ENCODE measurements at places on chromosomes 16 and 17.
A peak's percentile ranks its signal among the peaks of the same experiment; 100 is the strongest.

DNA sequence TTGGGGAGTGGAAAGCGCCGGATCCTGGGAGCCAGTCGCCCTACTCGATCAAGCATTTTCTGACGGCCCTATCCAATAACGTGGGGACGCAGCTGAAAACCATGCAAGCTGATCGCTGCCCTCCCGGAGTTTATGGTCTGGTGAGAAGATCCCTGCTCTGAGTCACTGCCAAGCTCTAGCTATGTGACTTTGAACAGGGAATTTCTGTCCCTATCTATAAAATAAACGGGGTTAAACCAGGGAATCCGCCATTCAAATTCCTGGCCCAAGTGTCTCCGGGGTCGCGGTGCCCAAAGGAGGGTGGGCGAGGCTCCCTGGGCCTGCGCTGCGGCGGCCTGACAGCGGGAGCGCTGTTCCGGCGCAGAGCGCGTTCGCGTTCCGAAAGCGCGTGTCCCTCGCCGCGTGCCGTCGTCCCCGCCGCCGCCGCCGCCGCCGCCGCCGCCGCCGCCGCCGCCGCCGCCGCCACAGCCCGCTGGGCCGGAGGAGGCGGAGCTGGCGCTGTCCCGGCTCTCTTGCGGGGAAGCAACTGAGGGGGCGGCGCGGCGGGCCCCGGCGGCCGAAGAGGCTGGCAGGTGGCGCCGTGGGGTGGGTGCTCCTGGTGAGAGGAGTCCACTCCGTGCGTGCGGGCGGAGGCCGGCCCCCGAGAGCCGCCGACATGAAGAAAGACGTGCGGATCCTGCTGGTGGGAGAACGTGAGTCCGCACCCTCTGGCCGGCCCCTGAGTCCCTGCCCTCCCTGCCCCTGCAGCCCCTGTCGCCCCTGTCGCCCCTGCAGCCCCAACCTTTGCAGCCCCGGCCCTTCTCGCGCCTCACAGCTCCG, at the start of gene RHOT1:
Gene RHOT1, plus strand, starts transcription at position 465 of the 819 bp plus-strand sequence. Its CDS starts 191 bp downstream, at position 656.
- DNase-seq: peak; percentile 55

- no peak for DNase-seq
Observed at GRCh38 chr16:64077242-64077641, 1044.6 kb downstream of the CDH11 start.

DNA sequence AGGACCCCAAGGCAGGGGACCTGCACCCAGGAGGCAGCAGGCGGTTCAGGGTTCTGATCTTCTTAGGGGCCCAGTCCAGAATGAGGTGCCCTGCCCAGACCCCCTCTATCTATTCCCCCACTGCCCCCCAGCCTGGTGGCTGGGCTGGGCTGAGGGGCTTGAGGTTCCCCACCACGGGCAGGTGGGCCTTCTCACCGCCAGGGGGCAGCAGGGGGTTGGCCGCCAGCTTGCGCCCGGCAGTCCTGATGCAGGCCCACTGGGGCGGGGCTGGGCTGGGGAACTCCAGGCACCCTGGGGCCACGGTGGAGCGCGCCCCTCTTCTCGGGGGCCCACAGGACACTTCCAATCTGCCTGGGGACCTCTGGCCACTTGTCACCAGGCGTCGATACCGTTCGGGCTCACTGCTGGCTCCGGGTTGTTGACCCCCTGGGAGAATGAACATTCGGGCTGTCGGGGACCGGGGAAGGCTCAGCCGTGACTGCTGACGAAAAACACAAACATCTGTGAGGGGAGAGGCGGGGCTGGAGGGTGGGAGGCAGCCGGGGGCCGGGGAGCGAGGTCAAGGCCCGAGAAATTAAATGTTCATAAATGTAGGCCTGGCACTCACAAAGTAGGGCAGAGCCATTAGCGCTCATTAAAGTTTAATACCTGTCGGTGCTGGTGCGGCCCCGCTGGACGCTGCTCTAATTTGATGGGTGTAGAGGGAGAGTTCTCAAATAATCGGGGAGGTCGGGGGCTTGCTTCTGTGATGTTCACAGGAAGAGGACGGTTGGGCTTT, 219.3 kb upstream of the GSE1 start:
- DNase-seq: peak; percentile 34

DNA sequence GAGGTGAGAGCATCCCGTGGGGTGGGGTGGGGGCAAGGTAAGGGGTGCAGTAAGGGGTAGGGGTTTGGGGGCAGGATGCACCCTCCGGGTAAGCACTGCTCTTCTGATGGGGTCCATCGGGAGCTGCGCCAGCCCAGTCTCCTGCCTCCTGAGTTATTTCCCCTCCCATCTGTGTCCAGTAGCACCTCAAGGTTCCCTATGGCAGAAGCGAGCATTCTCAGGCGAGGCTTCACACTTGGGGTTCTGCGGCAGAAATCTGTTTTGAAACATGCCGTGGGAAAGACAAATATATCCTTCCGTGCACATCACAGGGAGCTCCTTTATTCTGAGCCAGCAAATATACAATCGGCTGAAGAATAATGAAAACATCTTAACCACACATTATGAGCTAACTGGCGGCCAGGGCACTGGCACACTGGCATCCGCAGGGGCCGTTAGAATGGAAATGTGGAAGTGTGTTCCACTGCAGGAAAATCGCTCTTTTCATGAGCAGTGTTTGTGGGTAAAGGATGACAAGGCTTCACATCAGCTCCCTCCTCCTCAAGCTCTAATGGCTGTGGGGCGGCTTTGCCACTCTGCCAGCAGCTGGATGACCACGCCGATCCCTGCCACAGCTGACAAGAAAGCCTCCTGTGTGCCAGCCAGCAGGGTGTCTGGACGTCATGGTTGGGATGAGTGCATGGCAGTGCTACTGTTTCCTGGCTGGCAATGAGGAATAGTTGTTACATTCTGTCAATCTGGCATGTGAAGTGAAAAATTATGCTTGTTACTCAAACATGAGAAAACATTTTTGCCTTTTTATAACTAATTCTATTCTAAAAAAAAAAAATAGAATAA, 20.0 kb downstream of the MTHFSD start:
- DNase-seq: no peak

DNA sequence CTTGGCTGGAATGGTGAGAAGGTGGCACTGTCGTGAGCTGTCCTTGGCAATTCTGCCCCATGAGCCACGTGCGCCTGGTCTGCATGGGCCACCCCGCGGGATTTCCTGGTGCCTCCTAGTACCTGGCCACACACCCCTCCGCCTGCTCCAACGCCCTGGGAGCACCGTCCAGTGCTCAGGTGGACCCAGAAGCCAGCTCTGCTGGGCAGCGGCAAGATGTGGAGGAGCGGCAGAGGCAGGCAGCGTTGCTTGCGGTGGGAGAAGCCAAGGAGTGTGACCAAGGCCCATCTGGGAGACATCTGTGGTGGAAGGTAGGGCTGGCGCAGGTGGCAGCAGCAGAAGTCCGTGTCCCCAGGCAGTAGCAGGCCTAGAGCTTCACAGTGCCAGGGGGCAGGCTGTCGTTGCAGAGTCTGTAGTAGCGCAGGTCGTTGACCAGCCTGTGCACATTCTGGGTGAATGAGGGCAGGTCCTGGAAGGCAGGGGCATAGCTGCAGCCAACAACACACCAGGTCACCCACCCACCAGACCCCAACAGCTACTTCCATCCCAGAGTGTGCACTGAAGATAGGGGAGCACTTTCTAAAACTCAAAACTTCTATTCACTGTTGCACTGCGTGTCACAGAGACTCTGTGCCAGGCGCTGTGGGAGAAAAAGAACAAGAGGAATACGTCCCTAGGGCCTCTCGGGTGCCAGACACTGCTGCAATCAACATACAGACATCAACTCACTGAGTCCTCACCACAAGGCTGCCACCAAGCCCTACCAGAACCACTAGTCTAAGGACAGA, 34.9 kb upstream of the GSG1L start:
- DNase-seq: no peak

- no peak for DNase-seq
Observed at GRCh38 chr17:76492989-76493501, 8.2 kb downstream of the RHBDF2 start.

- no peak for DNase-seq
Observed at GRCh38 chr16:11298143-11298900, 17.2 kb upstream of the PRM1 start.

DNA sequence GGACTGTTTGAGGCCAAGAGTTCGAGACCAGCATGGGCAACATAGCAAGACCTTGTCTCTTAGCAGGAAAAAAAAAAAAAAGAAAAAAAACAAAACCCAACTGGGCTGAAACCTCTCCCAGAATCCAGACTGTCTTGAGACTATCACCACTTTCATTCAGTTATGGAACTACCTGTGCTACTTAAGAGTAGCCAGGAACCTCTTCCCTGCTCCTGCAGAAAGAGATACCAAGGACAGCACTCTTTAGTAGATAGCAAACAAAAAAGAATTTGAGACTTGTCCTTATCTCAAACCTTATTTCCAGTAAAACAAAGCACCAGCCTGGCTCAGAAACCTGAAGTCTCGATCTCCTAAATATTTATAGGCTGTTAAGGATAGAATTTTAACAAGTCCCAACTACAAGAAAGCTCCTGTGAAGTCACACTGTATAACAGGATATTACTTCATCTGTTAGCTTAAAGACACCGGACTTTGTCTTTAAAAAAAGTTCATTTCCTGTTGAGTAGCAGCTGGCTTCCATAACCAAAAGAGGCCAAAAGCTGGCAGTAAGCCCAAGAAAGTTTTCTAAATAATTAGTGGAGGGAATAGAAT, 5.1 kb downstream of the CDR2 start:
- DNase-seq: no peak

DNA sequence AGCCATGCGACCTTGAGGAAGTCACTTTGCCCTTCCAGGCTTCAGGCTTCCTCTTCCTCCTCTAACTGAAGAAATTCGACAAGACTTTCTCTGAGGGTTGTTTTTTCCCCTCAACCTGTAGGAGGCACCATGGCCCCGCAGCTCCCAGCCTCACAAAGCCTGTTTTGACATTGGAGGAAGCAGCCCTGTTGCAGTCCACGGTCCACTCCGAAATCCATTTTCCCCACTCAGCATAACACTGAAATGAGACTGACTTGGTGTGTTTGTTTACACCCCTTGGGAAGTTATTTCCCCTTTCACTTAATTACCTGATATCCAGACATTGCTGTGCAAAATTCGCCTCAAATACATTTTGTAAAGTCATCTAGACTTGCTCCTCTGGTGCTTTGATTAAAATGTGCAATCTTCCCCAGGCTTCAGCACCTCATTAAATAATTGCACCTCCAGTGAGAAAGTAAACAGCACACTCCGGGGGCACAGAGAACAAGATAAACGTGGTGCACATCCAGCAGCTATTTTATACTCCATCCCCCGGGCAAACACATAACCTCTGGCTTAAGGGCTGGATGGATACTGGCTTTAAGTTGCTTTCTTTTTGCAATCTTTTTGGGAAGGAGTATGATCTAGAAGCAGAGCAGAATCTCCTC, 41.4 kb upstream of the PIRT start:
- DNase-seq: no peak

DNA sequence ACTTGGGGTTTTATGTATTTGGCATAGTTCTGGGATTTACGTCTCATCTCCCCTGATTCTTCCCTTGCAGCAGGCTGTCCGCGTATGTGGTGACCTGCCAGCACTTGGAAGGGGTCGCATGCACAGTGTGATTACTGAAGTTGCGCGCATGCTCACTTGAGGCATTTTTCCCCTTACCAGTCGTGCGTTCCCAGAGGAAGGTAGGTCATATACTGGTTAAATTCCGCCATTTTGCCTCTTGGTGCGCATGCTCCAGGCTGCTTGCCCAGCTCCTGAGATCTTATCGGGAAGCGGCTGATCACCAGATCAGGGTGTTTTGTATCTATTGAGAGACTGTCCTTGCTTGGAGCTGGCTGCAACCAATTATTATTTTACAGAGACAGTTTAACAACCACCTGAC, 56.5 kb upstream of the TEX2 start:
- DNase-seq: no peak

Data from T-helper 2 cell (primary cell).